ENCODE measurements at places on chromosomes 6 and 20.

GRCh38 chr6:88445188-88445965 lies 279.2 kb upstream of the CNR1 start:
- no peak for DNase-seq

DNA sequence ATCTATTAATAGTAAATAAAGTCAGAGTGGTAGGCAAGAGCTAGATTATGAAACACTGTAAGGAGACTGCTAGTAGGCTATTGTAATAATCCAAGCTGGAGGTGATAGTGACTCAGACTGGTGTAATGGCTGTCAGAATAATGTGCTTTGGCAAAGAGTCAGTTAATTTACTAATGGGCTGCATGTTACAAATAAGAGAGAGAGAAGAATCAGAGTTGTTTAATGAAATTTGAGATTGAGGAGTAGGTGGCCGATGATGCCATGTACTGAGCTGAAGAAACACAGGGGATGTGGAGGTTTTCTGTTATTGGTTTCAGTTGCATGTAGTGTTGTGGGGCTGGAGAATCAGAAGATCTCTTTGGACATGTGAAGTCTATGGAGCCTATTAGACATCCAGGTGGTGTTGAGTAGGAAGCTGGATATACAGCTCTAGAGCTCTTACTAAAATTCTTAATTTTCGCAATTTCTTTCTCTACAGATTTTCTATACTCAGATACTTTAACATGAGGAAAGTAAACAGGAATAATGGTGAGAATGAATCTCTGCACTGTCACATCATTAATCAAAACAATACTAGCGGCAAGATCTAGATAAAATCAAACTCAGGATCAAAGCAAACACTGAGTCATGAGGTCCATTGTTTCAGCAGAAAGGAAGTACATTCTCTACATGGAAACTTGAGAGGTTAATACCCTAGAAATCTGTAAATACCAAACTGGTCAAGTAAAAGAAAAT lies 167.7 kb downstream of the SIM1 start:
- DNase-seq = no peak

DNA sequence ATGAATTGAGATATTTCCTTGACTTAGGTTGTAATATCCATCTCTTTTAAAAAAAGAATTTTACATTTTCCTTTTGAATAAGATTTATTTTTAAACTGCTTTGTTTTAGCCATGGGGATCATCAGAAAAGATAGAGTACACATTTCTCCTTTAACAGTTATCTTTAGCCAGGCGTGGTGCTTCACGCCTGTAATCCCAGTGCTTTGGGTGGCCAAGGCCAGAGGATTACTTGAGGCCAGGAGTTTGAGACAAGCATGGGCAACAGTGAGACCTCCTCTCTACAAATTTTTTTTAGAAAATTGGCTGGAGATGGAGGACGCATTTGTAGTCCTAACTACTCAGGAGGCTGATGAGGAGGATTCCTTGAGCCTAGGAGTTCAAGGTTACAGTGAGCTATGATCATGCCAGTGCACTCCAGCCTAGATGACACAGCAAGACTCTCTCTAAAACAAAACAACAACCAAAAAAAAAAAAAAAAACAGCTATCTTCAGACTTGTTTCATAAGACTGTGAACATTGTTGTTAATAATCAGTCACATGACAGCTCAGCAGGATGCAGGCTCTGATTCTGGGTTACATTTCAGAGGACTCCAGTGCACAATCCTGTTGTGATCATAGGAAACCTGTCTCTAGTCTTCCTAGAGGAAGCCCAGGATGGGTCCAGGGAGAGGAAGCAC lies 2.0 kb upstream of the SLC17A3 start:
- DNase-seq = no peak

DNA sequence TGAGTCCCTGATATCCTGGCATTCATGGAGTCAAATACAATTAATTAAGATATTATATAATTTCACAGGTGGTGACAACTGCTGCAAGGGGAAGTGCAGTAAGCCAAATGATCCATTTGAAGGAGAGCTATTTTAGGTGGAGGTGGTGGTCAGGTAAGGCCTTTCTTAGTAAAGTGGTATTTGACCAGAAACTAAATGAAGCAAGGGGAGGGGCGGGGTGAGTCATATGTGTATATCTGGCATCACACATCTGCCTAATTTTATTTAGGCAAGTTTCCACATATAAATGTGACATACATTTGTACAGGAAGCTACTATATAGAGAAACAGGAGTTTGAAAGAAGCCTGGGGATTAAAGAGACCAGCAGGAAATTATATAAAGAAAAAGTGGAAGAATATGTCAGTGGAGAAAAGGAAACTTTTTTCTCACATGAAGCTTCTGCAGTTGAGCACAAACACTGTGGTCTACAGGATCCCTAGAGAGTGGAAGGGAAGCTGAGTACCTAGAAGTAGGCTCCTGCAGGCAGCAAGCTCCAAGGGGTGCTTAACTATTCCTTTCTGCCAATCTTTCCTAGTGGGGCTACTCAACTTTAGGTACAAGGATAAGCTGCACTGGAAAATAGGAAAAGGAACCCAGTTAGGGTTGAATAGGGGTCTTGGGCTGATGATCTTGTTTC lies 99.6 kb downstream of the OGFRL1 start:
- no peak for DNase-seq

- DNase-seq = no peak
Measured at GRCh38 chr6:3384241-3385143, 72.4 kb downstream of the SLC22A23 start.

- no peak for DNase-seq
Measured at GRCh38 chr20:18506744-18507143, 996 bp upstream of the SEC23B start.

DNA sequence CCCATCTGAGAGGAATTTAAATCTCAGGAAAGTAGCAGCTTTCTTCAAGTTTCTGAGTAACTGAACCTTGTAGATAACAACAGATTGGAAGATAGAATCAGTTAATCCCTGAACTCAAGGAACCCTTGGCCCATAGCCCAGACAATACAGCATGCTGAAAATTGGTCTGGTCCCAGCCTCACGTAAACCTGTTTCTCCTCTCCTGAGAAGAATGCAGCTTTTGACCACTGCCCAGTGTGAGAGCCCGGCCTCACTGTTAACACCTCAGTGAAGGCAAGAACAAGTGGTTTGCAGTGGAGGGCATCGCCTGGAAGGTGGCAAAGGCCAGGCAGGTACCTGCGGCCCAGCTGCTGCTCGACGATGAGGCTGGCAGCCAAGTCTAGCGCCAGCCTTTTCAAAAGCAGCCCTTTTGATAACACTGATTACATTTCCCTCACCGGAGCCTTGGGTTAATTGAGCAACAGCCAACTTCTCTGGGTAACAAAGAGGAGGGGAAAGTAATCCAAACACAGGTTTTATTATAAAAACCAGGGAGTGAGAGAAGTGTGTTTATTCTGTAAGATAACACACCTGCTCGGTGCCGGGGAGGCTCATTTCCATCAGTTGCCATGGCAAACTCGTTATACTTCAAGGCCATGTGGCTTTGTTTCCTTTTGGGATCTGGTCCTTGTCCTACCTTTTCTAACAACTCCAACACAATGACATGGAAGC lies 54.0 kb downstream of the TRAF3IP2 start:
- DNase-seq = no peak
